ENCODE measurements at places on chromosomes 12 and 14. TPM values are rescaled to one million over a fixed set of nuclear protein-coding genes. Genes with fewer than 3 reads are reported as not detected.

Gene IPO8
- 40.7 TPM for total RNA-seq

Gene COQ10A
- 12.0 TPM for total RNA-seq

Gene OTX2
- total RNA-seq: not detected

Gene HCAR2
- total RNA-seq: 1.6 TPM

Gene TMEM116
- total RNA-seq: 37.6 TPM

Gene POU6F1
- 2.6 TPM for total RNA-seq

Gene STXBP6
- total RNA-seq: 17.7 TPM

Gene LRP10
- 11.0 TPM for total RNA-seq

Gene MAGOHB
- 13.0 TPM for total RNA-seq

Gene SLC6A12
- total RNA-seq: not detected

Gene CPNE6
- not detected for total RNA-seq
